ENCODE measurements at places on chromosomes 7 and 10. TPM values are rescaled to one million over a fixed set of nuclear protein-coding genes. Genes with fewer than 3 reads are reported as not detected.
A peak's percentile ranks its signal among the peaks of the same experiment; 100 is the strongest.

- H3K27ac ChIP-seq: no peak overlapping the region
- peaks cover 21% of the 10 kb centered on the region for H3K27me3 ChIP-seq
- DNase-seq: no peak
- no peaks in the 10 kb centered on the region for H3K36me3 ChIP-seq
These were observed 4.7 kb downstream of the PLAC9 start for GRCh38 chr10:80137031-80137862.

GRCh38 chr7:108613949-108614381, 44.3 kb downstream of the DNAJB9 start:
- DNase-seq: no peak
- no peak overlapping the region for H3K27ac ChIP-seq
- H3K36me3 ChIP-seq: no peaks in the 10 kb centered on the region
- no peaks in the 10 kb centered on the region for H3K4me1 ChIP-seq

- DNase-seq: no peak
- H3K27ac ChIP-seq: peak overlapping the region; percentile 48
- H3K36me3 ChIP-seq: no peaks in the 10 kb centered on the region
- H3K4me1 ChIP-seq: peaks cover 4% of the 10 kb centered on the region
- H3K4me3 ChIP-seq: peak overlapping the region; percentile 34
These were observed 9.2 kb downstream of the SP8 start for GRCh38 chr7:20777377-20778062.

GRCh38 chr7:45625067-45625466, 50.9 kb downstream of the ADCY1 start:
- DNase-seq: no peak
- H3K36me3 ChIP-seq: no peaks in the 10 kb centered on the region
- H3K4me3 ChIP-seq: no peak overlapping the region
- H3K27ac ChIP-seq: no peak overlapping the region
- no peaks in the 10 kb centered on the region for H3K27me3 ChIP-seq

- no peak overlapping the region for H3K27ac ChIP-seq
- H3K4me1 ChIP-seq: peaks cover 14% of the 10 kb centered on the region
- peaks cover 12% of the 10 kb centered on the region for H3K36me3 ChIP-seq
- no peaks in the 10 kb centered on the region for H3K27me3 ChIP-seq
- H3K4me3 ChIP-seq: no peak overlapping the region
These were observed 261.0 kb upstream of the AOAH start for GRCh38 chr7:36985316-36985715.

DNA sequence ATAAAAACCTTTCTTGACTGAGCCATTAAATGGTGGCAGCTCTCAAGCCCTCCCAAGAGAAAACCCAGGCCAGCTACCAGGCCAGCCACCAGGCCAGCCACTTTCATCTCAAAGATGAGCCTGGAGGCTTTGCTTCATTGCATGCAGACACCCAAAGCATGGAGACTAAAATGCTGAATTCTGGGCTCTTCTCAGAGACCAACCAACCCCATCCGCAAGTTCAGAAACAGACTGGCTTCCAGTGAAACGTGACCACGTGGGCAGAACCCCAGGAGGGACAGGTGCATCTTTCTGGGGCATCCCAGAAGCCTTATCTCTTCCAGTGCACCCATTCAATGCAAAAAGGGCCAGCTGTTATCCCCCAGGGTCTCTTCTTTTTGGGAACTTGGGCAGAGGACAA, 20.9 kb downstream of the CHST15 start:
- no peak overlapping the region for H3K4me3 ChIP-seq
- H3K27ac ChIP-seq: no peak overlapping the region
- H3K36me3 ChIP-seq: no peaks in the 10 kb centered on the region
- no peak for DNase-seq
- H3K4me1 ChIP-seq: peaks cover 8% of the 10 kb centered on the region

DNA sequence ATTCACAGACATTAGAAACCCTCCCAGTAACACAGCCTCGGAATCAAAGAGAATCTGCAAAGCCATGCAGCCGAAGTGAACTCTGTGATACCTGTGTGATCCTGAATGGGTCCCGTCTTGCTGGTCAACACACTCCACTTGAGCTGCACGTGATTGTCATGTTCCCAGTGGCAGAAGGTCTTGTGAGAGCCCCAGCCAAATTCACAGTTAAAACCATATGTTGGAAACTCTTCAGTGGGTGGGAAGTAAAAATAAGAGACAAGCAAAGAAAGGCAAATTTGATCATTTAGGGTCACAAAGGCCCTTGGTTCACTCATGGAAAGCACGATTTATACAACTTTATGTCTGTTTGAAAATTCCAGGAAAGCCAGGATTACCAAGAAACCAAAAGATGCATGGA, 142.3 kb downstream of the NRP1 start:
- no peaks in the 10 kb centered on the region for H3K36me3 ChIP-seq
- no peak overlapping the region for H3K4me3 ChIP-seq
- no peak overlapping the region for H3K27ac ChIP-seq

- no peaks in the 10 kb centered on the region for H3K4me1 ChIP-seq
- no peaks in the 10 kb centered on the region for H3K36me3 ChIP-seq
- H3K4me3 ChIP-seq: no peak overlapping the region
These were observed 15.9 kb downstream of the SKIDA1 start for GRCh38 chr10:21509341-21510240.

DNA sequence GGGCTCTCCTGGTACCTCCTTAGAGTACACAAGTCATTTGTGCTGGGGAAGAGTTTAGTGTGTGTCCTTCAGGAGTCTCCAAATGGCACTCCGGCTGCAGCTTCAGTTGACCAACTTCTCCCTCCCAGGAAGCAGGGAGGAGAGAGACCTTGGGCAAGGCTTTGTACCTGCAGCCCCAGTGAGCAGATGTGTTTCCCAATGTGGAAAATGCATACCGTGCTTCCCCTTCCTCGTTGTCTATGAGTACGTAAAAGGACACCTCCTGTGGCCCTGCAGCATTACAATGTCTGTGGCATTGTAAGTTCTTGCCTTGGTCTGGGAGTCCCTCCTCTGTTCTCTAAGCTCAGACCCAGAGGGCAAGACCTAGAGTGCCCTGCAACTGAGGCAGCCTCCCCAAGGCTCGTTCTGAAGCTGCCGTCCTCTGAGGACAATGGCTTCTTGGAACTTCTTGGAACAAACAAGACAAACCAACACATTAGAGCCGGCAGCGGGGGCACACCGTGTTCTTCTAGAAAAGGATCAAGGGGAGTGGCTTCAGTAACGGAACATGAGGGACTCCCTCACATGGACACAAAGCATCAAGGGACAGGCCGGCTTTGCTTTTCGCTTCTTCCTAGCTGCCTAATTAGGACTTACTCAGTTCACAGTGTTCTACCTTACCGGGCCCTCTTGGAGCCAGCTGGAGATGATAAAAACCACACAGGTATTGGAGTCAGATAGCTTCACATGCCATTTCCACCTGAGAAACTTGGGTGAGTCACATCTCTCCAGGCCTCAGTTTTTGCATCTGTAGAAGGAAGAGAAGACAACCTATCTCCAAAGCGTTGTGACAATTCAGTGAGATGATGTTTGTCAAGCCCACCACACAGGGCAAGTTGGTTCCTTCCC, 20.9 kb upstream of the PPA1 start:
- DNase-seq: no peak
- no peak overlapping the region for H3K27ac ChIP-seq
- peaks cover 49% of the 10 kb centered on the region for H3K27me3 ChIP-seq
- H3K4me3 ChIP-seq: no peak overlapping the region
- H3K4me1 ChIP-seq: peaks cover 8% of the 10 kb centered on the region

GRCh38 chr7:105643384-105643783, 62.1 kb upstream of the EFCAB10 start:
- H3K36me3 ChIP-seq: peaks cover 8% of the 10 kb centered on the region
- no peak overlapping the region for H3K4me3 ChIP-seq
- no peaks in the 10 kb centered on the region for H3K4me1 ChIP-seq
- H3K27me3 ChIP-seq: no peaks in the 10 kb centered on the region
- DNase-seq: no peak

GRCh38 chr7:155097338-155097737, 27.2 kb downstream of the HTR5A start:
- H3K4me3 ChIP-seq: no peak overlapping the region
- DNase-seq: no peak
- H3K4me1 ChIP-seq: peaks cover 4% of the 10 kb centered on the region
- H3K27me3 ChIP-seq: no peaks in the 10 kb centered on the region
- no peak overlapping the region for H3K27ac ChIP-seq
- H3K36me3 ChIP-seq: no peaks in the 10 kb centered on the region

GRCh38 chr7:94907811-94908322, 473 bp downstream of the PPP1R9A start:
- H3K4me3 ChIP-seq: peak overlapping the region; percentile 8
- H3K27me3 ChIP-seq: peaks cover 46% of the 10 kb centered on the region
- H3K4me1 ChIP-seq: no peaks in the 10 kb centered on the region
- DNase-seq: no peak

GRCh38 chr10:102714621-102715455, at the start of gene SFXN2:
Gene SFXN2 (plus strand): TSS chr10:102714636. CDS start chr10:102726637, 12,001 bp downstream.
- peak within 1 kb of the TSS; percentile 93 for H3K27ac ChIP-seq
- peak; percentile 86 for DNase-seq
- peaks cover 21% of the 10 kb centered on the region for H3K36me3 ChIP-seq
- H3K4me3 ChIP-seq: peak within 1 kb of the TSS; percentile 80
- peaks cover 44% of the 10 kb centered on the region for H3K4me1 ChIP-seq

DNA sequence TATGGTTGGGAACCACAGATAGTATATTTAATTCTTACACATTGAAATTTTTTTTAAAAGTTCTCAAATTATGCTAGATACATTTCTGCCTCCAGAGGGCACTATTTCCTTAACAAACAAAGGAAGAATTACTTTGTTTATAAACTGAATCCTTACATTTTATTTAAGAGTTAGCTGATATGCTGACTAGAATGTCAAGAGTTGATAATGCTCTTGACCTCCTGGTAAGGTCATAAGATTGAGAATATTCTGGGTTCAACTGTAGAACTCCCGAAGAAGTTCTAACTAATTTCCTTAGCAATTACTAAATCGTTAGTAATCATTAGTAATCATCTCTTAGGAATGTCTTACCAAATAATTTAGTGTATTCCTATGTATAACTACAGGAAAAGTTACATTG, 95.3 kb upstream of the CYP26C1 start:
- no peak overlapping the region for H3K4me3 ChIP-seq
- H3K27me3 ChIP-seq: no peaks in the 10 kb centered on the region
- H3K4me1 ChIP-seq: no peaks in the 10 kb centered on the region
- no peak for DNase-seq

Gene LRRN3
- 56.5 TPM for total RNA-seq

Gene IGFBP1
- total RNA-seq: not detected

Gene KCND2
- total RNA-seq: not detected

Gene CALML5
- total RNA-seq: not detected

Gene ITGA8
- total RNA-seq: not detected

Gene OPN1SW
- not detected for total RNA-seq

Gene R3HCC1L
- 17.6 TPM for total RNA-seq

Gene ATOH7
- not detected for total RNA-seq

Data from activated CD4-positive, alpha-beta T cell treated with anti-CD3 and anti-CD28 coated beads, Interleukin-2, amount 10 ng/mL, durations not matched to agents 24 days and 14 days (primary cell).